ENCODE measurements at places on chromosomes 12 and 14. TPM values are rescaled to one million over a fixed set of nuclear protein-coding genes. Genes with fewer than 3 reads are reported as not detected.

Gene LRRK2
- total RNA-seq = 515 TPM

Gene TIGAR
- total RNA-seq = 21.4 TPM

DNA sequence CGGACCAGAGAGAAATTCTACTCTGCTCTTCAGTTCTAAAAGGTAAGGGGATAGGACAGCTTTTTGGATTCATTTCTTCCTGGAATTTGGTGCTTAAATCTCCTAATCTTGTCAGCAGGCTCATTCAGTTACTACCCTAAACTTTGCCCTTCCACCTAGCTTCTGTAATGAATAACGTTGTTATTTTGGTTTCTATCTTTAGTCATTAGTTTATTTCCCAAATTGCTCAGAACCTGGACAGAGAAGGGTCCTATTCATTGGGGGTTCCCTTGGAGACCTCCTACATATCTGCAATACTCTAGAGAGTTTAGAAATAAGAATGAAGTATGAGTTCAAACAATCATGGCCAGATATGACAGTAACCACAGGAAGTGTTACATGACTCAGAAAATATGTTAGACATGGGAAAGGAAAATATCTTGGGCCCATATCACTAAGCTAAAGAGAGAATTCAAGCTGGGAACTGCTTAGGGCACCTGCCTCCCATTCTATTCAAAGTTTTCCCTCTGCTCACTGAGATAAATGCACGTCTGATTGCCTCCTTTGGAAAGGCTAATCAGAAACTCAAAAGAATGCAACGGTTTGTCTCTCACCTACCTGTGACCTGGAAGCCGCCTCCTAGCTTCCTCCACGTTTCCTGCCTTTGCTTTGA, 87.9 kb downstream of the GAS2L3 start:
- H3K4me3 ChIP-seq = no peak overlapping the region
- H3K27me3 ChIP-seq = no peaks in the 10 kb centered on the region
- no peaks in the 10 kb centered on the region for H3K36me3 ChIP-seq
- no peak overlapping the region for H3K27ac ChIP-seq
- no peak for DNase-seq
- no peaks in the 10 kb centered on the region for H3K4me1 ChIP-seq

Gene TAS2R20
- total RNA-seq = 1.6 TPM

Gene KRT85
- total RNA-seq = not detected

All from left lung (tissue), 14 donors.